AG09309 (cell line): ENCODE measurements at places on chromosomes 16 and 17.

DNA sequence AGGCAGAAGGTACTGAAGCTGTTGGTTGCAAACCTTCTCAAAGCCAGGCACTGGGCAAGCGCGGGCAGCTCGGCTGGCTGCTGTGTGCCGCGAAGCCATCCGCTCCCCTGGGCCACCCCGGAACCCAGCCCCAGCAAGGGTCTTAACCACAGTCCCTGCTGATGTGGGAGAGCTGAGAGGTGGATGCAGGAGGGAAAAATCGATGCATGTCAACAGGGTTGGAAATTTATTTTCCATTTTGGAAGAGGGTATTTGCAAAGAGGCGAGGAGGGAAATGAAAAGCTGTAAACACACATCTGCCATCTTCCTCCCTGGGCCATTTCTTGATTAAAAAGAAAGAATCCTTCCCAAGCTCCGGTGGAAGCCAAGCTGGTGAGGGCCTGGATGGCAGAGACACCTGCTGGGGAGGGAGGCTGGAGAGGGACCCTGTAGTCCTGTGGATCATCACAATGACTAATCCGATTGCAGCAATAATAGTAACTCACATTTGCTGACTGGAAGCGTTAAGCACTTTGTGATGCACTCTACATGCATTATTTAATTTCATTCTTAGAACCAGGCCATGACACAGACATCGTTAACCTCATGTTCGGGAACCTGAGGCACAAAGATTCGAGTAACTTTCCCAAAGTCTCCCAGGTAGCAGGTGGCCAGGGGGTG lies 13.9 kb upstream of the TBX2 start:
- no peak for DNase-seq

- no peak for DNase-seq
Measured at GRCh38 chr17:79557276-79558090, 53.4 kb downstream of the RBFOX3 start.

DNA sequence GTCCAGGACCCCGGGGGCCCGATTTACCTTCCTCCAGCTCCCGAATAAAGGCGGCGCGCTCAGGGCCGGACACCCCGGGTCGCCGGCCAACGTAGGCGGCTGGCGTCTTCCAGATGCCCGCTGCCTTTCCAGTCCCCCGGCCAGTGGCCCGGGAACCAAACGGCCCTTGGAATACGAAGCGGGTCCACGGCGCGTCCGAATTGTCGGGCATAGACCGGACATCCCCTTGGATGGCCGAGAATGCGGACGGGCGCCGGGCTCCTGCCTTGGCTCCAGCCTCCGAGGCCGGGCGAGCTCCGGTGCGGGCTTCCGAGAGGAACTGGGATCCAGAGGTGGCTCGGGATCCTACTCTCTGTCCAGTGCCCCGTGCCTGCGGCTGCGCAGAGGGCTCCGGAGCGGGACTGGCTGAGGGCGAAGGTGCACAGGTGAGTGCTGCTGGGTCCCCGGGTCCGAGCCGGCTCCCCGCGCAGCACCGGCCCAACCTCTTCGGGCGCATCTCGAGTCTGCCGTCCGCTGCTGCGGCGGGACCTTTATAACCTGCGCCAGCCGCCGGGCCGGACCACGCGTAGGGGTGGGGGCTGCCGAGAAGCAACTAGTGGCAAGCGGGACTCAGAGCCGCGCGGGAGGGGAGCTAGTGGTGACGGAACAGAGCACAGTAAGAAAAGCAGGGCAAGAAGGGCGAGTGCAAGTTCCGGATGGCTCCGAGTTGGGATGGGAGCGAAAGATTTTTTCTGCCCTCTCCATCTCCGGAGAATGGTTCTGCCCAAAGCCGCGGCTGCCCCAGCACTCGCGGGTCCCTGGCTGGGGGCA lies at the start of gene HAP1:
HAP1 (minus strand) TSS at position 505 of the 810 bp plus-strand sequence; CDS start at position 496, 9 bp downstream.
- no peak for DNase-seq

DNA sequence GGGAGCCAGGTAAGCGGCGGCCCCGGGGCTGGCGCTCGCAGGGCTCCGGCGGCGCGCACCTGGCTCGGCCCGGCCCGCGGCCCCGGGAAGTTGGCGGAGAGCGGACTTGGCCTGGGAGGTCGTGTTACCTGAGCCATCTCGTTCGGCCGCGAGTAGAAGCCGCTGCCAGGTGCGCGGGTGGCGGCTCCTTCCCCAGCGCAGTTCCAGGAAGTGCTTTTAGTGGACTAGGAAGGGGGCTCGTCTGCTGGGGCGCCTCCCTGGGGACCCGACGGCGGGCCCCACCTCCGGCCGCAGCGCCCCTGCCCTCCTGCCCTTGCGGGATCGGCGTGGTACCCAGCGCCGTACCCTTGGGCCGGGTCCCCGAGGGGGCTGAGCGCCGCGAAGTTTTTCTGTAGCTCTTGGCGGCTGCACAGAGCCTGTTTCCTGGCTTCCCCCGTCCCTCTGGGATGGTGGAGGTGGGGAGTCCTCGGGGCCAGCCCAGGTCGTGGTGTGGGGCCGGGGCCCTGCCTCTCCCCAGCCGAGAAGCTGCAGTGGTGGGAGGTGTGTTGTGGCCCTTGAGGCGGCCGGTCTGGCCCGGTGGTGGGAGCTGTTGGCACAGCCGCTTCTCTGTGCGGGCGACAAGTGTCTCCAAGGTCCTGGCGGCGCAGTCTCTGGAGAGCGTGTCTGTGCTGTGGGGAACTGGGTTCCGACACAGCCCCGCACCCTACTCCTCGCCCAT lies 96.9 kb downstream of the RAB11FIP4 start:
- DNase-seq: no peak

DNA sequence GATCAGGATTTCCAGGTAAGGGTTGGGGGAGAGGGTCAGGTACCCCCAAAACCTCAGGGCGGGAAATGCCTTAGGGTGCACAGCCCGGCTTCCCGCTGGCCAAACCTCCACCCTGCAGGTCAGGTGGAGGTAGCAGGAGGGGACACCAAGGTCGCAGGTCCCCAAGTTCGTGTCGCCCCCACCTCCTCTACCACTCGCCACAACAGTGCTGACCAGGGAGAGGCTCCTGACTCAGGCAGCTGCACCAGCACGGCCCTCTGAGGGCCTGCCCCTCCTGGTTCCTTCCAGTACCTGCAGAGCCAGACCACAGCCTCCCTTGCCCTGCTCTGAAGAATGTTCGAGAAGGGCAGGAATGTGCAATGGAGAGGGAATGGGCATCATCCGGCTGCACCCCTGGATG lies 3.9 kb downstream of the MRPL28 start:
- no peak for DNase-seq

DNA sequence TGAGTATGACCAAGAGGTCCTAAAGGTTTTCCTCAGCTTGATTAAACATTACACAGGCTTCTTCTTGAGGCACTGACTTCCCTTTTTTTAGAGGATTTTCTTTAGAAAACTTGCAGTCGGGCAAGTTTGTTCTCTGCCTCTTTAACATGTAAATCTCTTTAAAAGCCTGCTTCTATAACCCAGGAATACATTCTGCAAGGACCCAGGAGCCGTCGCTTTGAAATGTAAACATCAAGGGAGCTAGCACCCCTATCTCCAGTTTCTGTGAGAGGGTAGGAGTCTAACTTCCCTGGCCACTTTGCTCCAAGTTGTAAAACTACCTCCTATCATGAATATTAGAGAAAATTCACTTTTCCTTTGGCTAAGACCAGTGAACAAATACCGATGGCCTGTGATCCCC lies 201.5 kb upstream of the CPHXL start:
- no peak for DNase-seq

DNA sequence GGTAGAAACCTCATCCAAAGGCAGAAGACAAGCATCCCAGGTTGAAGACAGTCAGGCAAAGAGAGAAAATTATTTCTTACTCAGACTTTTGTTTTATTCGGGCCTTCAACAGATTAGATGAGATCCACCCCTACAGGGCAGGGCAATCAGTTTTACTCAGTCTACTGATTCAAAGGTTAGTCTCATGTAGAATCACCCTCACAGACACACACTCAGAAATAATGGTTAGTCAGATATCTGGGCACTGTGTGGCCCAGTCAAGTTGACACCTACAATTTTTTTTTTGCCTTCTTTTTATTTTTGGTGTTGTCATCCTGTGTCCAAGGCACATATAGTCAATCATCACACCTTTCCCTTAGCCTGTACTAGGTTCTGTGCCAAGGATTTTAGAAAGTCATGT lies 729.8 kb downstream of the WWOX start:
- DNase-seq: no peak

DNA sequence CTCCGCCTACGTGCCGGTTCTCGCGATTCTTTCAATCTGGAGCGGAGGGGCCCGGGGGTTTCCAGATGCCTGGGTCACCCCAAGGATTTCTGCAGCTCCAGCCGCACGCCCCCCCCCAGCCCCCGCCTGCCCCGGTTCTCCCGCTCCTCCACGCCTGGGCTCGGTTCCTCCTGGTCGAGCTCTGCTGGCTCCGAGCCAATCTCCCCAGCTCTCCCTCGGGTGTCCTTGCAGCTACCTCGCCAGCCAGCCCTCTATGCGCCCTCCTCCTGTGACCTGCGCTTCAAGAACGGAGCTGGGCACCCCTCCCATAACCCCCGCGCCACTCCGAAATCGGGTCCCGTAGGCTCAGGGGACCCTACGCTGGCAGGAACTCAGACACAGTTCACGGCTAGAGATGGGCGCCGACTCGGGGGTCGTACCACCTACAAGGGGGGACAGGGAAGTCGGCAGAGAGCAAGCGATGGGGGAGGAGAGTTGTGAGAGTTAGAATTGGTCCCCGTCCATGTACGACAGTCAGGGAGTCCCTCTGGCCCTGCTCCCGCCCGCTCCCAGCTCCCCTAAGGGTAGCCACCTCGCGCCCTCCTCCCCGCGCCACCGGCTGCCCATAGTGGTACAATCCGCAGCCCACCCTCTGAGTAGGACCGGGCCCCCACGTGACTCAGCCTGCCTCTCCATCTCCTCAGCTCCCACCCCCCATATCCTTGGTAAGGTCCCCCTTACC lies 961 bp downstream of the FGF11 start:
- no peak for DNase-seq

DNA sequence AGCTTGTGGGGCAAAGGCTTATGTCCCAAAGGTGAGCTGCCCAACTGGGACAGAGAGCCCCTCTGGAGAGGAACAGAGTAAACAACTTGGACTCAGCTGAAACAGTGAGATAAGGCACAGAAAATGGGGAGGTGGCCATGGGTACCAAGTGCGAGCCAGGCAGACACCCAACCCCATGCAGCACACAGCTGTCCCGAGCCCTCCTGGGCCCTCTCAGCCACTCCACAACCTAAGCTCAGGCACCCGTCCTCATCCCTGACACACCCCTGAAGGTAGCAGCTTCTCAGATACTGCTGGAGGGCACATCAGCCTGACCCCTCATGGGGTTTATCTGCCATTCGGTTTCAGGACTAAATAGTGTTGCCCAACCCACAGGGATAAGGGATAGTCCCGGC lies 4.8 kb upstream of the GFOD2 start:
- no peak for DNase-seq

- DNase-seq: no peak
Measured at GRCh38 chr17:6374761-6375312, 60.1 kb downstream of the AIPL1 start.

DNA sequence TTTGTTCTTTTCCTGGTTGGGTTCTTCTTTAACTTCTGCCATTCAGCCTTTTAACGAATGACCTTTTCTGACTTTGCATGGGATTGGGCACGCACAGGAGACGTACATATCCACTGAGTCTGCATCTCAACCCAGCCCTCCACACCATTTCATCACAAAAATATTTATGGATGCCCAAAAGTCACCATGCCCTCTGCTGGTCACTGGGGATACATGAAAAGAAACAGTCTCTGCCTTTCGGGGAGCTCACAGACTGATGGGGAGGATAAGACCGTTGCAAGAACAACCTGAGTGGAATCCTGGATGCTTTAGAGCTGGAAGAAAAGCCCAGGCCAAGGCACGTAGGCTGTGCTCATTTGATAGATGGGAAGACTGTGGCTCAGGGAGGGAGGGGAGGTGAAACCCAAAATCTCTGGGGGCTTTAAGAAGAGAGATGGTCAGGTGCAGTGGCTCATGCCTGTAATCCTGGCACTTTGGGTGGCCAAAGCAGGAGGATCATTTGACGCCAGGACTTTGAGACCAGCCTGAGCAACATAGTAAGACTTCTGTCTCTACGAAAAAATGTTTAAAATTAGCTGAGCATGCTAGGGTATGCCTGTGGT lies 7.9 kb upstream of the MT2A start:
- no peak for DNase-seq

DNA sequence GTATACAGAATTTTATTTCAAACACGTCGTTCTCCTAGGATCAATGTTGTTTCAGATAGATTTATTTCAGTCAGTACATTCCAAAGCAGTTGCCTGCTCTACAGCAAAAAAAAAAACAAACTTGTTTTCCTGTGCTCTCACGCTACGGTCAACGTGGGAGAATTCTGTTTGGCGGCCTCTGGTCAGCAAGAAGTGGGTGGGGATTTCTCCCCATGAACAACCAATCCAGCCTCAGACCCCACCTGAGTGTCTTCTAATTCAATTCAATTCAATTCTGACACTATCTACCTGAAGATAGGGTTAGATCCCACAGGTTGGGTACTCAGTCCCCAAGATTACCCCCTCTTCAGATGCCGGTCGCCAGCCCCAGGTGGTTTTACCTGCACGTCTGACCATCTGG lies 22.1 kb downstream of the C17orf58 start:
- DNase-seq: no peak

DNA sequence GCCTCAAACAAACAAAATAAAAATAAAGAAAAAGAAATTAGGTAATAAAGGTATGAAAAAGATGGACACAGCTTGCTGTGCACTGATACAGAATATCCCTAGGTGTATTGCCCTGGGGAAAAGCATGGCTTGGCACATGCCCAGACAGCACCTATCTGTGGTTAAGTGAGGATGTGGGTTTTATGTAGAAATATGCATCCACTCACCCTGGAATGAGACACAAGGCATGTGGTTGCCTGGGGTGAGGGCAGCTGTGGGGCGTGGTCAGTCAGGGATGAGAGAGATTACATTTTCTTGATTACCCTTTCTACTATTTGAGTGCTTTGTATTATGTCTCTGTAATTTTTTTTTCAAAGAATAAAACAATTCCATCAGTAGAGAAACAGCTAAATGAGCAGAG lies 6.9 kb downstream of the PLLP start:
- no peak for DNase-seq

DNA sequence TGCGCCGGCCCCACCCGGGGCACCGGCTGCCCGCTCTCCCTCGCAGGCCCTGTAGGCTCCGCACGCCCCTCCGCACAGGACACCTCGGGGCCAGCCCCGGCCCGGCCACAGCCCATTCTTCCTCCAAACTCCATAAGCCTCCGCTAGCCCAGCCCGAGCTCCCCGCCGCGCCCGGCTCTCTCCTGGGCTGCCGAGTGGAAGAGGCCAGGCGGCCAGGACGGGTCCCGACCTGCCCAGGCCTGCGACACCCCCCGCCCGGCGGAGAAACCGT lies 397 bp downstream of the NCOR1 start:
- no peak for DNase-seq

DNA sequence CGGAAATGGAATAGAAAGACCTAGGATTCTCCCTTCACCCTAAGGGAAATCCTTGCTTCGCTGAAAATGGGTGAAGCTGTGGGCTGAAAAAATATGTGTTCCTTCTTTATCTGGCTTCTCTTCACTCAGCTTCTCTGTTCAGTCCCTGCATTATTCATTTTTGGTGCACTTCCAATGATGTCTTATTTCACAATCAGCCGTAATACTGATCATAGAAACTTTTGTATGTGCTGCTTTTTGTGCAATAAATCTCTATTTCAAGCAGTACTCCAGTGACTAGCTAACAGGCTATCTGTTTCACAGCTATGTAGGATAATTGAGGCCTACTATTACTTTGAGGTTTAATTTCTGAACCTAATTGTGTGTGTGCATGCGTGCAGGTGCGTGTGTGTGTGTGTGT lies 144.6 kb downstream of the FOXL1 start:
- DNase-seq: peak; percentile 42
